Stimulated activated CD4-positive, alpha-beta T cell treated with anti-CD3 and anti-CD28 coated beads, Interleukin-2, amount 100 ng/mL, for 4 hours (primary cell): ENCODE measurements at places on chromosomes 11 and 22.

- DNase-seq = no peak
Observed at GRCh38 chr22:28395920-28396753, 283.5 kb downstream of the TTC28 start.

DNA sequence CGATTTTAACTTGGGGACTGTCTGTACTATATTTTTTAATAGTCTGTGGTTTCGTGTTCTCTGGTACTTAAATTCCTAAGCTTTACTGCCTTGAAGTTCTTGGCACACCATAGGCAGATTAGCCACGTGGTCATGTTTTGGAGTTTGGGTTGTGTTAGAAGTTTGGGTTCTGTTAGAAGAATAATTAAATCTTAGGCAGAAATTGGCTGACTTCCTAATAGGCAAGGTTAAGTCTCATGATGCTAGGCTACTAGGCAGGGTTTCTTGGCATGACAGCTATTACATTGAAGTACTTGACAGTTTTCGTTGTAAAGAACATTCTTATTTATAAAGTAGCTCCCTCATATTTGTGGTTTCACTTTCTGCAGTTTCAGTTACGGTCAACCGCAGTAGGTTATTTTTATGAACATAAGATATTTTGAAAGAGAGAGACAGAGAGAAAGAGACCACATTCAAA is 30.0 kb upstream of the MMP7 start:
- DNase-seq = no peak

DNA sequence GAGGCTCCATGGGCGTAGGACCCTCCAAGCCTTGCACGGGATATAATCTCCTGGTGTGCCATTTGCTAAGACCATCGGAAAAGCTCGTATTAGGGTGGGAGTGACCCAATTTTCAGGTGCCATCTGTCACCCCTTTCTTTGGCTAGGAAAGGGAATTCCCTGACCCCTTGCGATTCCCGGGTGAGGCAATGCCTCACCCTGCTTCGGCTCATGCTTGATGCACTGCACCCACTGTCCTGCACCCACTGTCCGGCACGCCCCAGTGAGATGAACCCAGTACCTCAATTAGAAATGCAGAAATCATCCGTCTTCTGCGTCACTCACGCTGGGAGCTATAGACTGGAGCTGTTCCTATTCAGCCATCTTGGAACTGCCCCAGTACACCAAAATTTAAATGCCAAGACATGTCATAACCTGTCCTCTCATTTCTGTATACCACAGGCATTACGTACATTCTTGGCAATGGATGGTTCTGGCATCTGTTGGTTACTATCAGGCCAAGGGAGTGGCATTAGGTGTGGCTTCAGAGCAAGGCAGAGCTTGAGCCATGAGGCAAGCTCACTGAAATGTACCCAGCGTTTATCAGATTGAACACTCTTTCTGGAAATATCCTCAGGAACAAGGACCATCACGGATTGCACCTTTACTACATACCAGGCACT is 95.4 kb upstream of the GALNT18 start:
- DNase-seq = no peak

DNA sequence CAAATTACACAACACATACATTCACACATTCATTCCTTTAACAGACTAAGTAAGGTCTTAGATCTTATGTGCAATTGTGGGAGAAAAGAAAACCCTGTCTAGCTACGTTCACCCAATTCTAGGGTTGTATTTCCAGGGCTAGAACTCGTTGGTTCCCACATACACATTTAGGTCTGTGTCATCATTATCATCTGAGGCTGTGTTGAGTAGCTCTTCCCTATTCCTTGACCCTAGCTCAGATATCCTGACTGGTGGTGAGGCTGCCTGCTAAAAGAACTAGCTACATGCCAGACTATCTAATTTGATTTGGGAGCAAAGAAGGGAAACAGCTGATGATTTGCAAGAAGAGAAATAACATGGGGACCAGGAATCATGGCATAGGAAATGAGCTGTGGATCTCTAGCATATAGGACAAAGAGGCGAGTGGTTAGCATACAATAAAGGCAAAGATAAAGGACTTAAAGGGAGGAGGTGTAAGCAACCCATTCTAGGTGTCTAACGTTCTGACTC is 27.5 kb upstream of the OR10G7 start:
- DNase-seq = no peak

GRCh38 chr11:111550258-111550657 is 9.7 kb downstream of the LAYN start:
- DNase-seq = no peak

GRCh38 chr11:75714211-75714610 is 3.4 kb upstream of the MOGAT2 start:
- DNase-seq = no peak

DNA sequence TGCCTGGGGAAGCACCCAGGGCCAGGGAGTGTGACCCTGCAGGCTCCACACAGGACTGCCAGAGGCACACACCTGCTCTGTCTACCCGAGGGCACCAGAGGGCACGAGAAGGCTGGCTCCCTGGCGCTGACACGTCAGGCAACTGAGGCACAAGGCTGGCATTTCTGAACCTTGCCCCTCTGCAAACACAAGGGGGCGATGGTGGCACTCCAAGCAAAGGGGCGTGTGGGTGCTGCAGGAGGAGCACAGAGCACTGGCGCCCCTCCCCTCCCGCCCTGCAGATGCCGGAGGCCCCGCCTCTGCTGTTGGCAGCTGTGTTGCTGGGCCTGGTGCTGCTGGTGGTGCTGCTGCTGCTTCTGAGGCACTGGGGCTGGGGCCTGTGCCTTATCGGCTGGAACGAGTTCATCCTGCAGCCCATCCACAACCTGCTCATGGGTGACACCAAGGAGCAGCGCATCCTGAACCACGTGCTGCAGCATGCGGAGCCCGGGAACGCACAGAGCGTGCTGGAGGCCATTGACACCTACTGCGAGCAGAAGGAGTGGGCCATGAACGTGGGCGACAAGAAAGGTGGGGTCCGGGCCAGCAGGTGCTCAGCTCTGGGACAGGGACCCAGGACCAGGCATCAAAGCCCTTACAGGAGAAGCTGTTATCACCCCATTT is 20.8 kb upstream of the TXNRD2 start:
- DNase-seq = peak; percentile 10

DNA sequence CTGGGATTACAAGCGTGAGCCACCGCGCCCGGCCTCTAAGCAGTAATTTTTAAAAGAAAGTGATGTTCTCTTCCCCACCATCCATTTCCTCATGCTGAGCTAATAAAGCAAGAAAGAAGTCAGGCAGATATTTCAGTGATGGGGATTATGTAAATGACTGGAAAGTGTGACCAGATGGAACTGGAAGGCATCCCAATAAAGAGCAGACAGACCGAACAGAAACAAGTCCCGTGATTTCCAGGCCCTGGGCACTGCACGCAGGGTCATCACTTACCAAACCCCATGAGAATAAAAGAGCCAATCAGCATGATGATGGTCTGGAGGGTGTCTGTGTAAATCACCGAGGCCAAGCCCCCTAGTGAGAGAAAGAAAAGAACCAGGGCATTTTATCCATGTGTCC is 18.2 kb downstream of the SLC5A4 start:
- no peak for DNase-seq

- DNase-seq = no peak
Observed at GRCh38 chr22:48320048-48320682, 1507.5 kb downstream of the BRD1 start.

GRCh38 chr11:57566005-57566904 is 1.2 kb downstream of the UBE2L6 start:
- DNase-seq = peak; percentile 35

DNA sequence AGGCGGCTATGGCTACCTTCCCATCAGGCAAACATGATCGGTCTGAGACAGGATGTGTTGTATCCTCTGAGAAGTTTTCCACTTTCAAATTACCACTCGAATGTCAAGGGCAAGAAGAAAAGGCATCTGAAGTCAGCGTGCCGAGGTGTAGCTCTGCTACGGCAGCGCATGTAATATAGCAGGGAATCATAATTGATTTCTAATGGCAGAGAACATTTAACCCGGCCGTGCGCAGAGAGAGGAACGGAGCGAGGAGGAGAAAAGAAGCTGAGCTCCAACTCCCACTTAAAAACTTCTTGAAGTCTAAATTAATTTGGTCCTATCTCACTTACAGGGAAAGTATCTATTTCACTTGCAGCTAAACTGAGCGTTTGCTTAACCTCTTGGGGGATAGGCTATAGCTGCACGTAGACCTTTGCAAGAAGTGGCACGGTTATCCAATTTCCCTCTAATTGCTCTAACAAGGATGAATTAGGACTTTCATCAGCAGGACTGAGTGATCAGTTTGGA is 137.3 kb upstream of the KIRREL3 start:
- no peak for DNase-seq

DNA sequence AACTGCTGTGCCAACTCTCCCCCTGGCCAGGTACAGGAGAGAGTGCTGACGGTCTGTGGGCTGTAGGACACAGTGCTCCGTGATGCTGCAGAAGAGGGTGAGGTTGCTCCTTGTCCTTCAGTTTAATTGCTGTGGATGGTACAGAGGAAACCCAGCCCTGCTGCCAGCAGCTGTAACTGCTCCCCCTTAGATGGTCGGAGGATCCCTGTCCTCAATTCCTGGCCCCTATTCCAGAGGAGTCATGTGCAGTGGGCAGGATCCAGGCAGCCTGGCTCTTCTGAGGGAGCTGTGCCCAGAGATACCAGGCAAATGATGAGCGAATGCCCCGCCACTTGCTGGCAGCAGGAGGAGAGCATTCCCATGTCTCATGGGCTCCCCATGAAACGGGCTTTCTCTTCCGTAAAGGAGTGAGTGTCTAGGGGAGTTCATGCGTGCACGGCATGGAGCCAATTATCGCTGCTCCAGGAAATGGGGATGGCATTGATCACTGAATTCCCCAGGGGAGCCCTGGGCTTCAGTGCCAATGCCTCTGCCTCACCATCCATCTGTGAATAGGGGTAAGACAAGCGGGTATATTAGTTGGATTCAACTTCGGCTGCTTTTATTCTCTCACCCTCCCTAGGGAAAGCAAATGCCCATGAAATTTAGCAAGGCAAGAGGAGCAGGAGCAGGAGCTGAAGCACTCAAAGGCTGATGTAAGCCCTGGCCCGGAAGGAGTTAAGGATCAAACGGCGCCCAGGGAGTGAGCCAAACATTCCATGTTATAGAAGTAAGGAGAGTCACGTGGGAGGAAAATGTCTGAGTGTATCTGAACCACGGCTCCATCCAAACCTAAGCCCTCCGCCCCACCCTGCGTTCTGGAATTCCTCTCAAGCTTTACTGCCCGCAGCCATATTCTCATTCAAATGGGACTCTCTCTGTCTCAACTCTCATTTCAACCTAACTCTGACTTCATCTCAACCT is 51.0 kb upstream of the CSNK2A3 start:
- no peak for DNase-seq

DNA sequence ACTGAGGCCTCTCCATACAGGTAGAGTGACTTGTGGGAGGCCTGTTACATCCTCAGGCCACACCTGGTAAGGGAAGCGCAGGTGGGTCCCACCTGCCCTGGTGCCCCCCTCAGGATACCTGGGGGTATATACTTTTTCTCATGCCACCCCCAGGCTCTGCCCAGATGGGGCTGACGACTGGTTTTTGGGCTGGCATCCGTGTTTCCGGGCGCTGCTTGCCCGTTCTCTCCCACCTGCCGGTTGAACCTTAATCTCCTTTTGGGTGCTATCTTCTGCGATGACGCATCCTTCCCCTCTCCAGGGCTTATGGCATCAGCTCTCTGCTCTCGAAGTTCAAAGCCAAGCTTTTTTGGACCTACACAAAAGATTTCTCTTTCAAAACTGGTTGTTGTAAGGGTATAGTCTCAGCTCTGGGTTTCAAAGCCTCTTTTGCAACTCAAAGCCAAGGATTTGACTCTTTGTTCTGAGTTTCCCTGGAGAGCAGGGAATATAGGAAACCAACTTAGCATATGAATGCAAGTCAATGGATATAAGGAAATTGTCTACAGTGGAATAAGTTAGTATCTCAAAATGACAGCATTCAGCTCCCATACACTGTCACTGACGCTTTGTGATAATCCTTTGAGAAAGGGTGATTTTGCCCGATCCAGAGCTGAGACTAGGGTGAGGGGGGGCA is 8.6 kb upstream of the LRRC10B start:
- DNase-seq = no peak

DNA sequence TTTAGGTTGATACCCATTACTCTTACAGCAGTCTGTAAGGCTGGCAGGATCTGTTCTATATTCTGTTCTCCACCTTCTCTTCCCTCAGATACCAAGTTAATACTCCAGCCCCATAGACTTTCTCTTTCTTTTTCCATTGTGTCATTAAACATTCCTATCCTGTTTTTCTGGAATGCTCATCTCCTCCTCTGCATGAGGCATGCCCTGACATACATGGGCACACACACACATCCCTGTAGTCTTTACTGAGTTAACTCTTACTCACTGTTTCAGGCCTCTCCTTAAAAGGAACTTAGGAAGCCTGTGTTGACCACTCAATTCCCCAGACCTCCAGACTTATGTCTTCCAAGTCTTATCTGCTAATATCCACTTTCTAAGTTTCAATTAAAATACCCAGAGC is 476.8 kb downstream of the METTL15 start:
- no peak for DNase-seq

- no peak for DNase-seq
Observed at GRCh38 chr11:109374441-109374840, 47.5 kb upstream of the C11orf87 start.

GRCh38 chr22:22787786-22788459 is 99.7 kb upstream of the IGLL5 start:
- peak; percentile 43 for DNase-seq
